Kidney capillary endothelial cell (primary cell): ENCODE measurements at places on chromosomes 4 and X.

DNA sequence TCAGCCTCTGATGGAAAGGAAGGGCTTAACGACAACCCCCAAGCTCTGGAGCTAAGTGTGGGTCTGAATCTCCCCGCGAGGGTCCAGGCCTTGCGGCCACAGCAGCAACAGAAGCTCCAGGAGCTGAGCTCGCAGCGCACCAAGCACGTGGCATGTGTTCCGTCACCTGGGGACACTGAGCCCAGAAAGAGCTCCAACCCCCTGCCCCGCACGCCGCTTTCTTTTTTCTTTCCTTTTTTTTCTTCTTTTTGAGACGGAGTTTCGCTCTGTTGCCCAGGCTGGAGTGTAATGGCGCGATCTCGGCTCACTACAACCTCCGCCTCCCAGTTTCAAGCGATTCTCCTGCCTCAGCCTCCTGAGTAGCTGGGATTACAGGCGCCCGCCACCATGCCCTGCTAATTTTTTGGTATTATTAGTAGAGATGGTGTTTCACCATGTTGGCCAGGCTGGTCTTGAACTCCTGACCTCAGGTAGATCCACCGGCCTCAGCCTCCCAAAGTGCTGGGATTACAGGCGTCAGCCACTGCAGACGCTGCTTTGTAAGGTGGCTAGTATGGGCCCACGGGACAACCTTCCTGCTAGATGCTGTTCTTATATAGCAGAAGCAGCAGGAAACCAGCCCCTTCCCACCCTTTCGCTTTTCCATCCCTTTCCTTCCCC is 685 bp upstream of the TNIP2 start:
- DNase-seq = no peak

- DNase-seq = no peak
Observed at GRCh38 chrX:25016938-25017598, 1.3 kb upstream of the ARX start.

DNA sequence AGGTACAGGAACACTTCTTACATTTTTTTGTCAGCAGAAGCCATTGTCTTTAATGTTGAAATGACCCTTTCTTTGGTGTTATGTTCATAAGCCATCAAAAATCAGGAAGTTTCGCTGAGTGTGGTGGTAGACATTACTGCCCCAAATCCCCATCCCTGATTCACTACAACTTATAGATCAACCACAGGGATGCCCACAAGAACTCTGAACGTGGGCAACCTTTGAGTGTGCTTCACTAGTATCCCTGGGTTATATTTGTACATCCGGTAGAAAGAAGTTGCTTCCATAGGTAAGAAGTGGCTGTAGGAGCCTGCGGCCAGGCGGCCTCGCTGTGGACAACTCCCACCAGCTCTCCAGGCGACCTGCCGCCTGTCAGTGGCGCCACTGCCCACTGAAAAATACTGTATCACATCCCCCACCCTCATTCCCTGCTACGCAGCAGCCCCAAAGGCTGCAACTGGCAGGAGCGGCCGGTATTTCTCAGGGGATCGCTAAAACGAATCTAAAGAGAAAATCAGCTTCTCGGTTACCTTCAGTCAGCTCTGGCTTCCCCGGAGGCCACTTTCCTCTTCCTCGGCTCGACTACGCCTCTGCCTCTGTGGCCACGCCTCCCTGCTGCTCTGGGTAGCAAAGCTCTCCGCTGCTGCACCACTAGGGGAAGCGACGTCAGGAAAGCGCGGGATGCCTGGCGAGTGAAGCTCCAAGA is 13.9 kb upstream of the ETDC start:
- DNase-seq = no peak

GRCh38 chr4:16140231-16140878 is 56.5 kb upstream of the PROM1 start:
- DNase-seq = no peak

- no peak for DNase-seq
Observed at GRCh38 chrX:153948002-153948466, 3.6 kb upstream of the RENBP start.

DNA sequence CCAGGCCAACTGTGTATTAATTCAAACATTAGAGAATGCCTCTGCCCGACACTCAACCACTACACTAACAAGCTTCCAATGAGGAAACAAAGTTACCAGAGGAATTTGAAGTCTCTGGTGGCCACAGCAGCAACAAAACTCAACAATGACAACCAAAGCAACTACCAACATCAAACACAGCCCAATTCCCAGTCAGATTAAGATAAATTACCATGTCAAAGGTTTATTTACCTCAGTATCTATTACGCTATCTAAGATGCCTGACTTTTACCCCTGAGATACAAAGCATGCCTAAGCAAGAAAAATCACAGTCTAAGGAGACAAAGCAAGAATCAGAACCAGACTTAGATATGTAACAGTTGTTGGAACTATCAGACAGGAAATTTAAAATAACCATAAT is 230.1 kb upstream of the FTHL17 start:
- no peak for DNase-seq

- DNase-seq = no peak
Observed at GRCh38 chr4:185755451-185755850, 56.5 kb downstream of the SORBS2 start.

DNA sequence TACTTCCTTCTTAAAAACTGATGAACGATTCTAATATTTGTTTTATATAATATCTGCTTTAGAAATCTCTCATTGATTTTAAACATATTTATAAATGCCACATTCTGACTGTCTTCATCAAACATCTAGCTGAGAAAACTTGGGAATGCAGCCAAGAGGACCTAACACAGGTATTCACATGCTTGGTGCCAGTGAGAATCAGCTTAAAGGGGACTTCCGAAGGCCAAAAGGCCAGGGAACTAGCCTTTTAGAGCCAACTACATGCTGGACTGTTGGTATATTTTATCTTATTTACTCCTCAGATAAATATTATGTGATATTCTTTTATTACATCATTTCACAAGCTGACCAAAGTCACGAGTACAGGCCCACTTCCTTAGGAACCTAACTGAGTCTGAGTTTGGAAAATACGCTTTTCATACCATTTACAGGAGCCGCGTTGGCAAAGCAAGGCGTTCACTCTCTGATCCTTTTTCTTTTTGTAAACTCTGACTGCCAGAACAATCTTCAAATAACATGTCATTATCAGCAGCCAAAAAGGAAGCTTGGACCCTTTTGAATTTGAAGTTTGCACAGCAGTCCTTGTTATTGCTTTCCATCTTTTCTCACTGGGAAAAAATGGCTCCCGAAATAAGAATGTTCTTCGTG is 41.1 kb upstream of the PDLIM3 start:
- DNase-seq = no peak

GRCh38 chr4:10893395-10893794 is 208.8 kb upstream of the CLNK start:
- DNase-seq = peak; percentile 15

GRCh38 chr4:80529026-80529425 is 193.5 kb downstream of the CFAP299 start:
- no peak for DNase-seq

DNA sequence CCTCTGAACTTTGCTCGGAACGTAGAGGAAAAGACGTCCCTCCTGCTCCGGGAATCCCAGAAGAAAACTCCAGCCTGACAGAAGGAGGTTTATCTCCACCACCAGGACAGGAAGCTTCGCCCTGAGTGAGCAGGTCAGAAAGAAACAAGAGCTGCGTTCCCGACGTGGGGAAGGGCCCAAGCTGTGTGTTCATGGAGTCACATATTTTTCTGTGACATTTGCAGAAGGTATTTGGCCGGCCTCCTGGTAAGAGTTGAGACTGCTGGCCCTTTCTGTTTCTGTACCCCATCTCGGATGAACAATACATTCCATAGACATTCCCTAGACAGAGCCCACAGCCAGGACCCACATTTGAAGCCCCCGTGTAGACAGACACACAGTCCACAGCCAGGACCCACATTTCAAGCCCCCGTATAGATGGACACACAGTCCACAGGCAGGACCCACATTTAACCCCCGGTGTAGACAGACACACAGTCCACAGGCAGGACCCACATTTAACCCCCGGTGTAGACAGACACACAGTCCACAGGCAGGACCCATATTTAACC is 230.8 kb downstream of the SHOX start:
- no peak for DNase-seq

DNA sequence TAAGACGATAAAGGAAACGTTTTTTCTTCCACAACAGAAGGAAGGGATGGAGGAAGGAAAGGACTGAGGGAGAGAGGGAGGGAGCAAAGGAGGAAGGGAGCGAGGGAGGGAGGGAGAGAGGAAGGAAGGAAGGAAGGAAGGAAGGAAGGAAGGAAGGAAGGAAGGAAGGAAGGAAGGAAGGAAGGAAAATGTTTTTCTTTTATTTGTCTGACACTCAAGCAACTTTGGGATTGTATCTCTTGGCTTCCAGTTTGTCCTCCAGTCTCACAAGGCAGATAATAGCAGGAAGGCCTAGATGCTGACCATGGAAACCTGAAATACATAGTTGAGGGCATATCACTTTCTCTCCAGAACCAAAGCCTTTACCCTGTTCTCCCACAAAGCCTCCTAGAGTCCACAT is 226.7 kb downstream of the ZNF674 start:
- no peak for DNase-seq

GRCh38 chr4:18568600-18568999 is 547.0 kb upstream of the LCORL start:
- peak; percentile 4 for DNase-seq

DNA sequence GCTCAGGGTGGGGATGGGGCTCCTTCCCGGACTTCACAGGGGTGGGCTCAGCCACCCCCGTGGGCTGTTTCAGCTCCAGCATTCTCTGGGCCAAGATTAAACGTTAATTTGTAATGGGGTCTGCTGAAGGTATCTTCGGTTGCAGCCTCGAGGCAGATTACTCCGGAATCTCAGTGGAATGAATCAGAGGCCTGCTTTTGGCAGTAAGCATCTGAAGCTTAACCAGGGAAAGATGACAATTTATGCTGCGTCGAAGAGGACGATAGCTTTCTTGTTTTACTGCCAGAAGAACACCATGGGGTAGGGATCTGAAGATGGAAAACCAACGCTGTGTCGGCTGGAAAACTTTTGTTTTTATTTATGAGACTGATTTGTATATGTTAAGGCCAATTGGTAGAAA is 129.2 kb upstream of the MSX1 start:
- no peak for DNase-seq

DNA sequence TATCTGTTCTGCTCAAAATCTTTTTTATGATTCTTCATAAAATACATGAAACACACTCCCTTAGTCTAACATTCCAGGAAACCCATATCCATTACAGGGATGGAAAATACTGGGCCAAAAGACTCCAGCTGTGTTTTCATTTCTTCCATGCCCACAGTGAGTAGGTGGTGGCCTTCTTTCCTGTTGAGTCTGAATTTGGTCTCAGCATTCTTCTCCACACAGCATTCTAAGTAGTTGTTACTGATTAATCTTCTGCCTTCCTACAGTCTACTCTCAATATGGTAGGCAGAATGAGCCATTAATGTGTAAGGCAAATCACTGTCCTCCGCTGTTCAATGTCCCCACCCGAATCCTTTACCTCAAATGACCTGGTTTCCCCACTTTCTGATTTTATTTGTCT is 370.6 kb upstream of the RPS6KA3 start:
- DNase-seq = no peak

DNA sequence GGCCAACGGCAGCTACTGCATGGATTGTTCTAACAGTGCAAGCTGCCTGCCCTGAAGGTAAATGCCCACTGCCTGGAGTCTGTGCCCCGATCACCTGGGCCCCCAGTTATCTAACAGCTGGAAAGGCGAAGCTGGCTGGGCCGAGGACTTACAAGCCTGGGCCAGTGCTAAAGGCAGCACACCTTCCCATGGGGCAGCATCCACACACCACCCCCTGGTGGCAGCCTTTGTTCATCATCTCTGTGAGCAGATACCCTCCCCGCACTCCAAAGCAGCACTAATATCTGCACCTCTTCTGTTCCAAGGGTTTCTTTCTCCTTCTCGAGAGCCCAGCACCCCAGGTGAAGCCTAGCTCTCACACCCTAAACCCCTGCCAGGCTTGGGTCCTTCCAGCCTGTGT is 7.6 kb downstream of the SLC2A9 start:
- no peak for DNase-seq

- no peak for DNase-seq
Observed at GRCh38 chr4:42501624-42502401, 104.5 kb downstream of the SHISA3 start.

- DNase-seq = peak; percentile 57
Observed at GRCh38 chrX:11758400-11759171, 549 bp downstream of the MSL3 start.

DNA sequence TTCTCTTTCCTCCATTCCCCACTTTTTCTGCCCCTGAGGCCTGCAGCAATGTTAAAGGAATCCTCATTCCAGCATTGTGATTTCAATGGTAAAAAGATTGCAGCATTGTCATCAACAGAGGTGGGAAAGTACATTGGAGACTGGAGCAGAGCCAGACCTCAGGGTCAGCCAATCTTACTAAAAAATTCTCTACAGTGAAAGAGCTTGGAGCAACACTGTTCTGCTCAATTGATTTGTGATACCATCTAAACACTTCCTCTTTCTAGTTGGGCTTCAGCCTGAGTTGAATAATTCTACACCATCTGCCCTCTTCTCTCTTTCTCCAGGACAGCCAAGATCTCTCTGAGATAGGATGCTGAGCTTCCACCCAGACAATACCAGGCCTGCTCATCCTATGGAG is 176.5 kb downstream of the AR start:
- DNase-seq = no peak

DNA sequence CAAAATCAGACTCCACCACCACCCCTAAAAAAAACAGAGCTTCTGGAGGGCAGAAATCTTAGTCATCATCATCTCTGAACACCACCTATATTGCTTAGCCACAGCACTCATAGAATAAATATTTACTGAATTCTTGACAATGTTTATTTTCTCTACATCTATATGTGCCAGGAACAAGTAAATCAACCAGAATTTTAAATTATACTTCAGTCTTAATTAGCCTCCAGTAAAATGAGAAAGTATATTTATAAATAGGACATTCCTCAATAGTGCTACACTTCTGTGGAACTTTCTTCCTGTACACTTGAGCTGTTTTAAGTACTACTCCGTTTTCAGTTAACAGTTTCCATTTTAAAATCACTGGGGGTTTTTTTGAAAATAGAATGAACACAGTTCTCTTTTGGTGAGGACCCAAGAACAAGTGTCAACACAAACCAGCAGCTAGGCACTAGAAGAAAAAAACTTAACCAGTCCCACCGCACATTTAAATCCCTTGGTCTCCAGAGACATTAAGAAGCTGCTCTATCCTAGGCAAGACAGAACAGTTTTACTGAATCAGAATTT is 25.5 kb downstream of the SMIM14 start:
- DNase-seq = no peak

GRCh38 chrX:122582280-122582974 is 601.7 kb upstream of the GRIA3 start:
- DNase-seq = no peak

DNA sequence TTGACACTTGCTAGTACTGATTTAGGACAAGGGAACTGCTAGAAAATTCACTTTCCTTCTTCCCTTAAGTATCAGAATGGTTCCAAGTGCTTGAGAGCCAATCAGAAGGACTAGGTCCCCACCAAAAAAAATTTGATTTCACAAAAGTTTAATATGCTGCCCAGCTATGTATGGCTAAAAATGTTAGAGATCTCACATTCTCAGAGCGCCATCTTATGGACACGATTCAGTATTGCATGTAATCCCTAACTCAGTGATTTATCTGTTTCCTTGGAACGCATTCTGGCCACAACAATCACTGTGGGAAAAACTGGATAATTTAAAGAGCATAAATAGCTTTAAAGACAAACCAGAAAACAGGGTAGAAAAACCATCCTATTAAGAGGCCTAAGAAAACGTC is 255.1 kb upstream of the GPC4 start:
- peak; percentile 41 for DNase-seq

- no peak for DNase-seq
Observed at GRCh38 chr4:119070301-119070700, 65.3 kb upstream of the MYOZ2 start.
